Stomach (tissue), 19 donors: ENCODE measurements at places on chromosomes 16 and 17. TPM values are rescaled to one million over a fixed set of nuclear protein-coding genes. Genes with fewer than 3 reads are reported as not detected.

Gene ADCY9
- 2.7 TPM for polyA plus RNA-seq

Gene GUCY2D
- polyA plus RNA-seq = not detected

Gene CDH8
- polyA plus RNA-seq = 0.13 TPM

Gene KIFC3
- polyA plus RNA-seq = 46.6 TPM

Gene KRT12
- not detected for polyA plus RNA-seq
